ENCODE measurements at places on chromosomes 5 and 9.
A peak's percentile ranks its signal among the peaks of the same experiment; 100 is the strongest.

GRCh38 chr5:150786876-150787275 lies 8.3 kb downstream of the SMIM3 start:
- DNase-seq: no peak

- no peak for DNase-seq
These were observed 1152.2 kb upstream of the CDH6 start for GRCh38 chr5:30041291-30041690.

DNA sequence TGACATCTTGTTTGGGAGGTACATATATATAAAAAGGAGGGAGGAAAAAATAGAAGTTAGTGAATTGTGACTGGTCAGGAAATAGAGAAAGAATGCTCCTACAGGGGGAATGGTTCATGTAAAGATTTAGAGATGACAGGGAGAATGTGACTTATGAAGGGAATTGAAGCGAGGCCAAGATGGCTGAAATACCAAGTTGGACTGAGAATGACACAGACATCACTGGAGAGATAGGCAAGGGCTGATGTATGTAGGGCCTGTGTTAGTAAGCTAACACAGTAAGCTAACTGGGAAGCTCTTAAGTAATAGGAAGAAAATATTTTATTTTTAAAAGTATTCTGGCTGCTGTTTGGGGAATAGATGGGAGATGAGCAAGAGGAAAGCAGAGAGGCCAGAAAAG lies 286.3 kb downstream of the NNT start:
- DNase-seq: no peak

DNA sequence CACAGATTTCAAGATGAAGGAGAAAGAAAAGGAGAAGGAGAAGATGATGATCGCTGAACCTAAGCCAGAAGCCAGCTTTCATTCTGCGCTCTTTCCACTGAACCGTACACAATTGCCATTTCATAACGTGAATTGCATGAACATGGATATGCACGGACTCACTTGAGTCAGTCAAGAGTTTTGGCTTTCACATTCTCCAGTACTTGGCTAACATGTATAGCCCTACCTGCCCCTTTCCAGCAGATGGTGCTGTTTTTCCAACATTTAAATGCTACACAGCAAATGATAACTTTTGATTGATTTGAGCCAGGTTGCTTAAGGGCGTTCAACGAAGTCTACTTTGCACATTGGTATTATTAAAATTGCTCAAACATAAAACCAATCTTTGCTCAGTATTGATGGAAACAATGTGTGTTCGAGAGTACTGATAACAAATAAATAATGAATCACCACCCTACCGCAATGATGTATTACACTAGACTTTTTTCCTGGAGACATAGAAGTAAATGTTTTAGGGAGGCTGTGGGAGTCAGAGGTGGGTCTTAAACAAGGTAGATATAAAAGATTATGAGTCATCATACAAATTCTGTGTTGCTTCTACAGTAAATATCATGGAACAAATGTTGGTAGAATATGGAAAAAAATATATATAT lies 196.4 kb downstream of the TRPM3 start:
- DNase-seq: peak; percentile 12

DNA sequence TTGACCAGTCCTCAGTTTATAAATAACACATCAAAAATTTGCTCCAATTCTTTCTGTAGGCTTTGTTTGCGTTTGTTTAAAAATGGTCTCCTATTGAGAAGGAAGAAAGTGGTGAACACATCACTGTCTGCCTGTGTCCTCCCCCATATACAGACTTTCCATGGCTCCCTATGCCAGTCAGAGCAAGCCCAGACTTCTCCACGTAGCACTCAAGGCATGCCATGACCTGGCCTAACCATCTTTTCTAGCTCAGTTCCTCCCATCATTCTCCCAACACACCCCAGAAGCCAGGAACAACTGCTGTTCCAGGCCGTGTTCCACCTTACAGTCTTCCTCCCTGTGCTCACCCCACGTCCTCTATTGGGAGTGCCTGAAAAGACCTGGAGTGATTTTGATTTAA lies 129.6 kb upstream of the ZNF618 start:
- DNase-seq: no peak

DNA sequence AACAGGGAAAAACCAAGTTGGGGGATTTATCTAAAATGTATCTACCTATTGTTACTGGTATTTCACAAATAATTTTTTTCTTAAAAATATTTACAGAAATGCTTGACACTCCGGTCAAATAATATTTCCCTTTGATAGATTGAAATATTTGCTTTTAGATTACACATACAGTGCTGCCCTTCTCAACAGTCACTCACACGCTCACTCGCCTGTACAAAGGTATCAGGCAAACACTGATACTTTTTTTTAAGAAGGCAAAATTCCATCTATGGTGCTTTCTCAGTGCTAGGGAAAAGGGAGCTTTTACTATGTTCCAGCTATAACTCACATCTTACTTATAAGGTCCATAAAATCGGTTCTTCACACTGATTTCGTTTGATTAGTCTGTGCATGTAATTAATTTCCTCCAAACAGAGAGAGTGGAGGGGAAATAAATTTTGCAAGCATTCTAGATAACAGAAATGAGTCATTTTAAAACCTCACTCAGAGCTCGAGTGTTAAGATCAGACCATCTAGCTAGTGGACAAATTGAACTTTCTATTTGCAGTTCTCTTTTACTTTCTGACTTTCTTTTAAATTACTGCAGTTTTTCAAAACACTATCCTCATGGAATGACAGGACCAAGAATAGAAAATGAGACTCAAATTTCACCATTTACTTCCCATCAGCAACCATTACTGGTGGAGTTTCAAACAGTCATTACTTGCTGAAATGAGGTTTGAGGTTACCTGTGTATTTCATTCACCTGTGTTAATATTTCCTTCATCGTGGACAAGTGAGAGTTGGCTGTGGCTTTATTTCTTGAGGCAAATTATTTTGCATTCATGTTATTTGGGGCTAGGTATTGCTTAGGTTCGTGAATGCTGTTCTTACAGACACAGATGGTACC lies 273.2 kb downstream of the RAB3C start:
- DNase-seq: no peak
